Esophagus squamous epithelium (tissue), 5 donors: ENCODE measurements at places on chromosomes 5 and 9.

DNA sequence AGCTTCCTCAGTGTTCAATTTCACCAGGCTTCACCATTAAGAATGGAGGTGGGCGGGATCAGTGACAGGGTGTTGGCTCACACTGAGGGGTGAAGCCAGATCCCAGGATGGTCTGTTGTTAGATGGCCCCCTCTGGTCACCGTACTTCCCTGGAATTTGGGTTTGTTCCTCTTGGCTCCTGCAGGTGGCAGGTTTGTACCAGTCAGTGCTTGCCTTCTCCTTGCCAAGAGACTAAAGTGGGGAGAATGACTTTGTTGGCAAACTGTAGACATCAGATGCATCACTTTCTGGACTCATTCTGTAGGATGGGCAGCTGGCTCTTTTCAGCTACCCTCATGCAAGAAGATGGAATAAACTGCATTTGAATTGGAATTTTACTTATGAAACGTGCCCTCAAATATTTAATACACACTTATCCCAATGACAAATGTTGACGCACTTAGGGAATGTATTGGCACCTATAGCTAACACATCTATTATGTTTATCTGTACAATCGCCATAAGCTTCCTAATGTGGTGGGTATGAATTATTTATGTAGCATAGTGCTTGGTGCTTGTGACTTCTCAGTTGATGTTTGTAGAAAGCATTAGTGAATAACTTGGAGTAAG, 31.4 kb upstream of the ANKRD55 start:
- DNase-seq = no peak

- DNase-seq = no peak
Measured at GRCh38 chr5:105503950-105504349, 1941.4 kb upstream of the NUDT12 start.

GRCh38 chr5:41199660-41200059, 13.7 kb downstream of the C6 start:
- DNase-seq = no peak

DNA sequence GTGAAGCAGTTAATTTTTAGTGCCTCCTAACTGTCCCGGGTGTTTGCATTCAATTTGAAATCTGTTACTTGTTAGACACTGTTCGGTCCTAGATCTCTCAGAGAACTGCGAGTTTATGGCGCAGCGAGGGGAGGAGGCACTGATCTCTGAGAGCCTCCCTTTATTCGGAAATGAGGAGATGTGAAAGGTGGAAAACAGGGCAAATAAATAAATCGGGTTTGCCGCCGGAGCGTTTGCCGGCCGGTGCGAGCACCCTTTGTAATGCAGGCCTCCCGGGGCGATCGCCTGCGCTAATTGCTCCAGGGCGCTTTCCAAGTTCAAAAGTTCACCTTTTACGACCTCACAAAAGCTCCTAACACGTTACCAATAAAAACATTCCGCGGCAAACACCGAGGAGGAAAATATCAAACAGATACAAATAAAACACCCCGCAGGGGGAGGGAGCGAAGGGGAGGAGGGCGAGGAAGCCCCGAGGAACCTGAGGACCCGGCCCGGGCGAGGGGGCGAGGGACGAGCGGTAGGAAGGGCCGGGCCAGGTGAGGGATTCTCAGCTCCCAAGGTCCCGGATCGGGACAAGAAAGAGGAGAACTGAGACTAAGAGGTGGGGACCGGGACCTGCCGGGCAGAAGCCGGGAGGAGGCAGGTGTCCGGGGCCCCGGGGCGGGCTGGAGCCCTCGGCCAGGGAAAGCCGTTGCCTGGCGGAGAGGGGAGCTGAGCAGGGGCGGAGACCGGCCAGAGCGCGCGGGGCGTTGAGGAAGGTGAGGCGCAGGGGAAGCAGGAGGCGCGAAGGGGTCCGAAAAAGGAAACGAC, 1.4 kb downstream of the NR6A1 start:
- DNase-seq = no peak

- no peak for DNase-seq
Measured at GRCh38 chr9:16828340-16829281, 41.9 kb downstream of the BNC2 start.

DNA sequence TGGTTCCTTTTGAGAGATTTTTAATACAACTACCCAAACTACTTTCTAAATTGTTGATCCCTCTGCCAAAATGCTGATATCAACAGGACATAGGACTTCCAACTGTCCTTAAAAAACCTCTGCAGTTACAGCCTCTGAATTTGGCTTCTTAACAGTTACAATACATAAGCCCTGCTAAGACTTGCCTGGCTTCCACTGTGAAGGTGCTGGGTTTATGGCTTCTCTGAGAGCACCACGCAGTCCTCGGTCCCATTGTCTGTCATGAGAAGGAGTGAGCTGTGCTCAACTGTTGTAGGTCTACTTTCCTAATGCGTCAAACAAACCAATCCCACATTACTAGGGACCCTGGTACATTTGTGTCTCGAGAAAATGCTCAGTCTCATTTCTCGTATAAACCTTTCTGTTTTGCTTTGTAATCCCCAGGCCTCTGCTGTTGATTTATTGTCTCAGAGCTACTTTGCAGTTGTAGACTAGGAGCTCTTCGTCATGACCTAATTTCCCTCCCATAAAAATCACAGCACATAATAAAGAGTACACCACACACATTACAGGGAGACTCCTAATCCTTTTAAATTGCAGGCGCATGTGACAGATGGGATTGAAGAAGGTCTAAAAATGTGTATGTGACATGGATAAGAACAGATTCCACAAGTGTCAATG, 274.9 kb downstream of the NR3C1 start:
- DNase-seq = no peak

DNA sequence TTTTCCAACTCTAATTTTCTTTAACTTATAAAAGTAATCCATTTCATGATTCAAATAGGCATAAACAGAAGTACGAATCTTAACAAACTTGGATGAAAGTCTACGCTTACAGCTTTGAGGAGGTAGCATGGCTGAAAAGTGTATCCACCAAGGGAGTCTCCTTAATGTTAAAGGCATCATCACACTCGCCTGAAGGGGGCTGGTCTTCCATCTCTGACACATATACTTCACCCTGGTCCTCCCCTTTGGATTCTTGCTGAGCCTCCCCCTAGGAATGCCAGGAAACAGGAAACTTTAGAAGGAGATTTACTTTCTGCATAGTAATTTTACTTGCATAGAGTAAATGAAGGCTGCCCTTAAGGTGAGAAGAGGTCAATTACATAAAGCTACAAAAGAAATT, 10.3 kb upstream of the NME5 start:
- DNase-seq = no peak

- no peak for DNase-seq
Measured at GRCh38 chr5:41891066-41891707, 13.0 kb upstream of the RIMOC1 start.
